ENCODE measurements at places on chromosomes 2 and 18.

- DNase-seq: no peak
These were observed 55.2 kb downstream of the KIF5C start for GRCh38 chr2:148930046-148930775.

DNA sequence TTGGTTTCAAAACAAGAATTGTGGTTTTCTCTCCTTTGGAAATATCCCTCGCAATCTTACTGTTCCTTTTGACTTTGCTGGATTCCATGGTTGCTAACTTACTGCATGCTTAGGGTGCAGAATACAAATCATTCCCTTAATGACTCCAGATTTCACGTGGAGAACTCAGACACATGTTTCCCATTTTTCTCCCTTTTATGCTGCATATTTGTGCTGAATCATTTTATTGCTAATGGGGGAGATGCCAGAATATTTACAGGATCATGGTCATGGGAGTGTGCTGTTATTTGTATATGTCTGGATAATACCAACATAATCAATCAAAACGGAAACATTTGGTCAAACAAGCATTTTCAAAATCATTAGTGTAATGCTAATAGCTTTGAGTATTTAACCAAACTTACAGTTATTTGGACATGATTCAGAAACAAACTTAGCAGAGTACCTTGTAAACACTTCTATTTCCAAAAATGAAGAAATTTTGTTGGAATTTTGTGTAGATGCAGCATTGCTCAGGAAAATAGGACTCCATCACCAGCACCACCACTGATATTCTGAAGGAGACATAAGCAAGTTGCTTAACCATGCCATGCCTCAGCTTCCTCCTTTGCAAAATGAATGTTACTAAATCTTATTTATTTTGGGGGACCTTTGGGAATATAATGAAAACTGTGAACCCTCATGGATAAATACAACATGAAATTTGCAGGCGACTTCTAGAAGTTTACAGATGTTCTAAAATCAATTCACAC is 122.5 kb upstream of the RND3 start:
- no peak for DNase-seq

DNA sequence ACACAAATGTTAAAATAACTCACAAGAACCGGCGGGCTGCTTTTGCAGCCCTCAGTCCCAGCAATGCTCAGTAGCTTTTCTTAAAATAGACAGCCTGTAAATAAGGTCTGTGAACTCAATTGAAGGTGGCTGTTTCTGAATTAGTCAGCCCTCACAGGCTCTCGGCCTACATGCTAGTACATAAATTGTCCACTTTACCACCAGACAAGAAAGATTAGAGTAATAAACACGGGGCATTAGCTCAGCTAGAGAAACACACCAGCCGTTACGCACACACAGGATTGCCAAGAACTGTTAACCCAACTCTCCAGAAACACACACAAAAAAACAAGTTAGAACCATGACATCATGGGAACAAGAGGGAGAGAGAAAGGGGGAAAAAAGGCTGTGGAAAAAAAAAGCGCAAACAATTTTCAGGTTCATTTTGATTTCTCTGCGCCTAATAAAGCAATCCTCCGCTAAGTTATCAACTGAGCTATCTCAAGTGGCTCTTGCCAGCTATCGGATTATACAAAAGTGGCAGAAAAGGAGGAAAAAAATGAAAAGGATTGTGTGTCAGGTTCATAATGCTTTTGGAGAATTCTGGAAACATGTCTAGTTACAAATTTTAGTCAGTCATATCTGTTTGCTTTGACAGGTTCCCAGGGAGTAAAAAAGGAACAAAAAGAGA is 89.1 kb downstream of the ZEB2 start:
- DNase-seq: no peak

GRCh38 chr2:232873292-232873908 is 3.3 kb downstream of the SNORC start:
- DNase-seq: no peak

DNA sequence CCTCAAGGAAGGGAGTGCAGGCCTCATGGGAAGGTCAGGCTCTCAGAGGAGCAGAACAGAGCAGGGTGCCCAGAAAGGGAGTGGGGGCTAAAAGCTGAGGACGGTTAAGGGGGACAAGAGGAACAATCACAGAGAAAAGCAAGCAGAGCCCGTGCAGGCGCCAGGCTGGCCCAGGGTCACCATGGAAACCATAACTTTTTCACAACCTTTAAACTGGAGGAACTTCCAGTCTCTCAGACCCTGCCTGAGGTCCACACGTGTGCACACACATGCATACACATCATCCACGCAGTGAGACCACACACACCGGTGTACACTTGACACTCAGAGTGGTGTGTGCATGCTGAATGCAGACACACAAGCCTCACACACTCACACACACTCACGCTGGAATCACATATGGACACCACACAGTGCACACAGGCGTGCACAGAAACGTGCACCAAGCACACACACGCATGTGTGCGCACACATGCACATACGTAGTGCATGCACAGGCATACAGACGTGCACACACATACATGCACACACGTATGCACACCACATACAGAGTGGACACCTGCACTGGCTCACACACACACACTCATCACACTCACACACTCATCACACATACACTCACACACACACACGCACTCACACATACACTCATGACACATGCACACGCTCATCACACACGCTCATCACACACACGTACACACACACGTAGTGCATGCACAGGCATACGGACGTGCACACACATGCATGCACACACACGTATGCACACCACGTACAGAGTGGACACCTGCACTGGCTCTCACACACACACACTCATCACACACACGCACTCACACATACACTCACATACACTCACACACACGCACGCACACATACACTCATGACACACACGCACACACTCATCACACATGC is 37.2 kb upstream of the SNED1 start:
- no peak for DNase-seq

DNA sequence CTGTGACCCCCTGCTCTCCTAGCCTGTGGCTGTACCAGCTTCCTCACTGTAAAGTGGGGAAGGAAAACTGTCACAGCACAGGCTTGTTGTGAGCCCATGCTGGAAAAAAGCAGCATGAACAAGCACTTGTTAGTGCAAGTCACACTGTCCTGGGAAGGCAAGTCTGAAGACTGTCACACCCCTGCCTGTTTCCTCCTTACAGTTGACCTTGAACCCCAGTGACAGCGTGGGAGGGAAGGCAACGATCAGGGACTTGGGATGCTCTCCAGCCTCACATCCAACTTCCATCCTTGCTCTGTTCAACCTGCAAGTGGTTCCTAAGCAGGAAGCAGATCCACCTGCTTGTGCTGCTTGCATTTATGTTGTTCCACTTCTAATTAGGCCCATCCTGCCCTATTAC is 311.3 kb upstream of the KLHL29 start:
- DNase-seq: no peak

DNA sequence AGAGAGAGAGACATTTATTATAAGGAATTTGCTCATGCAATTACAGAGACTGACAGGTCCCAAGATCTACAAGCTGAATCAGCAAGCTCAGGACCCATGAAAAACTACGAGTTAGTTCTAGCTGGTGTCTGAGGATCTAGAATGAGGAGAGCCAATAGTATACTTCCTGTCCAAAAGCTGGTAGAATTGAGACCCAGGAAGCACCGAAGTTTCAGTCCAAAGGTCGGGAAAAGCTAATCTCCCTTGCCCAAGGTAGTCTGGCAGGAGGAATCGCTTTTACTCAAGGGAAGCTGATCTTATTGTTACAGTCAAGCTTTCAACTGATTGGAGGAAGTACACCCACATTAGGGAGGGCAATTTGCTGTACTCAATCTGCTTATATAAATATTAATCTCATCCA is 389.6 kb downstream of the ADCYAP1 start:
- DNase-seq: no peak

GRCh38 chr2:162795312-162795711 is 43.3 kb downstream of the KCNH7 start:
- DNase-seq: no peak

- DNase-seq: no peak
These were observed 38.4 kb upstream of the ITGAV start for GRCh38 chr2:186551323-186552050.

GRCh38 chr2:182585001-182585400 is 131.1 kb upstream of the DNAJC10 start:
- DNase-seq: no peak

GRCh38 chr2:207805566-207806226 is 36.0 kb upstream of the FZD5 start:
- DNase-seq: no peak

DNA sequence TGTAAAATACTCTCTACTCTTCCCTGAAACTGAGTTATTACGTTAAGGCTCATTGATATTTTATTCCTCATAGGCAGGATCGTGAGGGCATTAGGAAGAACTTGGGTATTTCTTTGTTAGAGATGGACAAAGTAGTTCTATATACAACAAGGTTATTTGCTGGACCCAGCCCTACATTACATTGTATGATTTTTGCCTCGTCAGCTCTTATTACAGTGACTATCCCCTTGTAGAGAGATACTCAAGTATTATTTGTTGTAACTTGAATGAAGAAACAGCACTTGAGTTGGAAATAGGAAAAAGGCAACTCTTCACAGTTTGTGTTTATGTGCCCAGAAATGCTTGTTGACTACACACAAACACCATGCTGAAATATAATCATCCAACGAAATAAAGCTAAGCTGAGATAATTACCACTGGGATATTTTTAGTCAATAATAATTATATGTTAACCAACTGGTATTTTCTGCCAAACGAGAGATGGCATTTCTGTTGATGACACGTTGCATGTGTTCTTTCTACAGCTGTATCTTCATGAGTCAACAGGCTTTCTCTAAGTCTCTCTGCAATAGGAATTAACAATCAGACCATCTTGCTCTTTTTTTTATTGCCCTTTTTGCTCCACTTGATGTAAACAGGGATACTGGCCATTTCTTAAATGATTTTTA is 947.6 kb downstream of the DPP10 start:
- DNase-seq: no peak

DNA sequence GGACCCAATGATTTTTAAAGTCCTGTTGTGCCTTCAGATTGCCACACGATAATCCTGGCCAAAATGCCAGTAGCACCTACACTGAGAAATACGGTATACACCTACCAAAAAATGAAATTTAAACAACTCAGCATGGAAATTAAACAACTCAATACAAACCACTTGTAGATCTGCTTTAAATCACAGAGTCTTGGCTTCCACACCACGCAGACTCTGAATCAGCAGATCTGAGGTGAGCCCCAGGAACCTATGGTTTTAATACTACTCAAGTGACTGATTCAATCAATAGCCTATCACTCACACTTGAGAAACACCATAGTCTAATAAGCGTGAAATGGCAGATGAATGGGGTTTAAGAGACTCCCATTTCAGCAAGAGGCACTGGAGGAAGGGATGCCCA is 46.9 kb downstream of the MAP4K3 start:
- no peak for DNase-seq

All from stimulated activated CD8-positive, alpha-beta memory T cell treated with anti-CD3 and anti-CD28 coated beads, Interleukin-2, amount 100 ng/mL, for 48 hours (primary cell).